ENCODE measurements at places on chromosomes 3 and 15.

DNA sequence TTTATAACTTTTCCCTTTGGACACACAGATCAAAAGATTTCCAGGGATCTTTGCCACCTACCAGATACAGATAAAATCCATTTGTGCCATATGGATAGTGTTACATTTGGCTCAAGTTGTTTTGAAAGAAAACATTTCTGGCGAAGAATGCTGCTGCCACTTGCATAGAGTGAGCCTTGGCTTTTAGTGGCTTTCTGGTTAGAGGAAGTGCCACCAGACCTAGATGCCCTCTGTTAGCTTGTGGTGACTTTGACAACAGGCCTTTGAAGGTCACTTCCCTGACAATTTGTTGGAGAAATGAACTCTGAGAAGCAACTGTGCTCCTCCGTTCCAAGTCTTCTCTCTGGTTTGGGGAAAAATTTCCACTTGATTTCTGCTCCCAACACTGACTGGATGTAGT, 158.0 kb downstream of the CHST2 start:
- no peak for DNase-seq

GRCh38 chr3:71064956-71065763, 518.4 kb downstream of the FOXP1 start:
- DNase-seq, result peak; percentile 59

GRCh38 chr15:60548101-60548500, 69.2 kb upstream of the ICE2 start:
- DNase-seq, result peak; percentile 37

- DNase-seq, result no peak
Observed at GRCh38 chr3:71585887-71586809, 2.6 kb upstream of the FOXP1 start.

DNA sequence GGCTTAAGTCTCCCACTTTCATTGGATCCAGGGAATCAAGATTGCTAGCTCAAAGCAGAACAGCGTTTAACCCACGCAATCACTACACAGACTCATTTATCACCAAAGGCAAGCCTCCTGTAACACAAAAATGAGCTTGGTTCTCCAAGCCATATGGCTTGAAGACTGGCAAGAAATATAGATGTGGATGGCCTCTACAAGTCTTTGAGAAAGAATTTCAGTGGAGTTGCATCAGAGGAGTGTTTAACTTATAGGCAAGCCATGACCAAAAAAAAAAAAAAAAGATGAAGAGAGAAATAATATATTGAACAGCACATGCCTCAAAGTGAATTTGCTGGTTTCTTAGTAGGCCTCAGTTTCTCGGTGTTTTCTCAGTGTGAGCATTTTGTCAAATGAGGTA, 27.3 kb downstream of the PDZRN3 start:
- no peak for DNase-seq

GRCh38 chr3:168052515-168052914, 43.2 kb downstream of the GOLIM4 start:
- DNase-seq, result no peak

GRCh38 chr3:26668696-26669095, 46.1 kb downstream of the LRRC3B start:
- DNase-seq, result no peak

GRCh38 chr3:116877968-116878367, 168.4 kb downstream of the TUSC7 start:
- DNase-seq, result no peak

- DNase-seq, result no peak
Observed at GRCh38 chr3:32420126-32421038, 28.7 kb downstream of the CMTM7 start.

GRCh38 chr3:31462050-31462569, 70.6 kb upstream of the STT3B start:
- peak; percentile 6 for DNase-seq

- no peak for DNase-seq
Observed at GRCh38 chr3:100910986-100911385, 82.2 kb downstream of the ABI3BP start.

DNA sequence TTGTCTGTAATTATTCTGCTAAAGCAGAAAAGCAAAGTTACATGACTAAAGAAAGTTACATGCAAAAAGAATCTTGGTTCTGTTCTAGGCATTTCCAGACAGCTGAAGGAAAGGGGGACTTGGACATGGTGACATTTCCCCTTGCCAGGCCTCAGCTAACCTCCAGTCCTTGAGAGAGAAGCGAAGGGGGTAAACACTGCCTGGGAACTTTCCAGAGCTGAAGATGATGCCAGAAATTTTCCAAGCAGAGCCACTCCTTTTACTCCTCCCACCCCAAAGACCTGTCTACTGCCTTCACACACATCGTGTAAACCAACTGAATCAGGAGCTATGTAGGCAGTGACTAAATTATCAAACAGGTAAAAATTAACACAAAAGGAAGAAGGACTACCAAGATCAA, 5.4 kb downstream of the MEX3B start:
- DNase-seq, result no peak

GRCh38 chr15:64947211-64947610, 35.5 kb downstream of the ANKDD1A start:
- no peak for DNase-seq

- DNase-seq, result no peak
Observed at GRCh38 chr15:74384881-74385643, 17.6 kb upstream of the CYP11A1 start.

- no peak for DNase-seq
Observed at GRCh38 chr3:54481606-54482365, 359.4 kb downstream of the CACNA2D3 start.

DNA sequence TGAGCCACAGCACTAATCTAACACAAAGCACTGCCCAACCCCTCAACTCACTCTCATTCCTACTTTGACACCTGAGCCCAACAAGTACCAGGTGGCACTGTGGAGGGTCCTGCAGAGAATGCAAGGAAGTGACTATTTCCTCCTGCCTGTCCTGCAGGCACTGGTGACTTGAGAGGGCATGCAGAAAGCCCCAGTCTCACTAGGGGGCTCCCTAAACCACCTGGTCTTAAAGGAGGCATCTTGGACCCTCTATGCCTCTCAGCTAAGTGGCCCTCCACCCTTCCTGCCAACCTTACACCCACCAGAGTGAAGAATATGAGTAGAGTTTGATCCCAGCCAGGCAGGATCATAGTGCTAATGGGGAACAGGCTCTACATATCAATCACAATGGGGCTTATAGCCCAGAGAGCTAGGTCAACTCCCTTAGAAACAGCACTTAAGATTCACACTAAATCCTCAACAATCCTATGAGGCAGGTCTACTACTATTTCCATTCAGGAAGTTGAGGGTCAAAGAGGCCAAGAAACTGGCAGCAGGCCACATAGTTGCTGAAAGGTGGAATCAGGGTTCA, 15.2 kb downstream of the TRAIP start:
- DNase-seq, result no peak

- DNase-seq, result no peak
Observed at GRCh38 chr3:167882057-167882667, 146.6 kb downstream of the SERPINI1 start.

DNA sequence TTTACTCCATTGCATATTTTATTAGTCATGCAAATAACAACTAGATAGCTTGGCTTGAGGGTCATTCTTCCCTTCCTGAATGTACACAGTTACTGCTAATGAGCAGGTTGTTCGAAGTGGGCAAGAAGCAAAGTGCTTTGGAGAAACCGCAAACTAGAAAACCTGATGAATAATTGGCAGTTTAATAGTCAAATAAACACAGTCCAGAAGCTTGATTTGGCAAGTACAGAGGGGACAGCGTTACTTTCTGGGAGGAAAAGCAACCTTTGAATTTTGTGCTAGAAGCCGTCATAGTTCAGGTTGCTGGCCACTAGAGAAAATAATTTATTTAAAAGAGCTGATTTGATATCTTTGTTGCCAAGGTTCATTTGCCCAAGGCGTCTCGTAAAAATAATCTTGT, 94.9 kb downstream of the MFSD1 start:
- DNase-seq, result no peak

DNA sequence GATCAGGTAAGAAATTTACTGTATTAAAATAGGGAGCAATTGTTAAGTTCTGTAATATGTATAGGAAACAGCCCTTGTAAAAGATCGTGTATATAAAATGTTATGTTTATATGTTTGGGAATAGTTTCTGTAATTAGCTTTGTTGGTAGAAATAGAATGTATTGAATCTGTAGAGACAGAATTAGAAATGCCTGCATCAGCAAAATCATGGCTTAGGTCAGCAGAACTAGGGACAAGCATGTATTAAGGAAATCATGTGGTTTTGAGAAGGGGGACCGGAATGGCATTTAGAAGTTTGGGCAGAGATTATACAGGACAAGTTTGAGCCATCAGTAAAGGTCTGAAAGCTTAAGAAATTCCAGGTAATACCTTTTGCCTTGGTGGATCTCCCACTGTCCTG, 177.9 kb downstream of the ERC2 start:
- DNase-seq, result no peak

DNA sequence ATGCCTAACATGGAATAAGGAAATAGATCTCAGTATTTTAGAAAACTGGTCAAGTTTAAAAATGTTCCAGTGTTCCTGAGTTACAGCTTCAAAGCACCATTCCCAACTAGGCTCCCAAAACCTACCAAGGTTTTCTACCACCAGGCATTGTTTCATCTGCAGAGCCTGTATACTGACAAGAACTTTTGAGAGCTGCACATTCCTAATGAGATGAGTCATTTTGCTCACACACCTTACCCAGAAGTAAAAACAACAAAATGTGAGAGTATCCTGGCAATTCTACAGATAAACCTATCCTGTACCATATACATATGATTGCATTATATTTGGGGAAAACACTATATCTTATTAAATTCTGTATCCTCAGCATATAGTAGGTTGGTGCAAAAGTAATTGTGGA, 90.7 kb downstream of the ATP8B4 start:
- DNase-seq, result no peak
